ENCODE measurements at places on chromosomes 12 and 14. TPM values are rescaled to one million over a fixed set of nuclear protein-coding genes. Genes with fewer than 3 reads are reported as not detected.

Gene SOS2
- total RNA-seq = 31.4 TPM

Gene PIWIL1
- not detected for total RNA-seq

DNA sequence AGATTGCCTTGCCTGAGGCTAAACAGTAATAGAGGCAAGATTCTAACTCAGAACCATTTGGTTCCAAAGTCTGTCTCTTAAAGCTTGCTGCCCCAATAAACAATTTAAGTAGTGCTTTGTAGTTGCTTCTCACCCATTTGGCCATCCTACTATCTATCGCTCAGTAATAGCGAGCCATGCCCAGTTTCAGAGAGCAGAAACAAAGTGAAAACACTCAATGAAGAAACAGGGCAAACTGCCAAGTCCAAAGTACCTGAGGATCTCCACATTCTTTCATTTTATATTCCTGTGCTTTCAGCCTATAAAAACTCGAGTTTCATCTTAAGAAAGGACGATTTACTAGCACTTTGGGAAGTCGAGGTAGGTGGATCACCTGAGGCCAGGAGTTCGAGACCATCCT lies 103.3 kb upstream of the BBS10 start:
- no peak for DNase-seq

- DNase-seq = no peak
Measured at GRCh38 chr12:5248230-5248629, 183.7 kb upstream of the NTF3 start.

GRCh38 chr12:51793201-51793600 lies 55.3 kb downstream of the FIGNL2 start:
- no peak for DNase-seq

DNA sequence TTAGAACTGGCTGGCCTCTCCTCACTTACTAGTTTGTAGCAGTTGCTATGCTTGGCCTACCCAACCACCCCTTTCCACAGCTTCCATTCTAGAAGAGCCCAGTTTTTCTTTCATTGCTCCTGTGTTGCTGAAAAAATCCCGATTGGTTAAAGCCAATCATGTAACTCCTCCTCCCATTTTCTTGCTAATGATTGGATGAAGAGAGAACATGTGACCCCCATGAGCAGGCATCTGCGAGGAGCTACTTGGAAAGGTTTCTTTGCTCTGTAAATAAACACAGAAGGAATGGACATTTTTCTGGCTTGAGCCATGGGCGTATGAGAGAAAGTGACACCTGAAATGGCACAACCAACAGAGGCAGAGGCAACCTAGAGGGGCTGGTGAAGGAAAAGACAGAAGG lies 773.8 kb upstream of the TBX3 start:
- DNase-seq = no peak

- no peak for DNase-seq
Measured at GRCh38 chr14:52315355-52315718, 1.2 kb downstream of the PTGER2 start.

DNA sequence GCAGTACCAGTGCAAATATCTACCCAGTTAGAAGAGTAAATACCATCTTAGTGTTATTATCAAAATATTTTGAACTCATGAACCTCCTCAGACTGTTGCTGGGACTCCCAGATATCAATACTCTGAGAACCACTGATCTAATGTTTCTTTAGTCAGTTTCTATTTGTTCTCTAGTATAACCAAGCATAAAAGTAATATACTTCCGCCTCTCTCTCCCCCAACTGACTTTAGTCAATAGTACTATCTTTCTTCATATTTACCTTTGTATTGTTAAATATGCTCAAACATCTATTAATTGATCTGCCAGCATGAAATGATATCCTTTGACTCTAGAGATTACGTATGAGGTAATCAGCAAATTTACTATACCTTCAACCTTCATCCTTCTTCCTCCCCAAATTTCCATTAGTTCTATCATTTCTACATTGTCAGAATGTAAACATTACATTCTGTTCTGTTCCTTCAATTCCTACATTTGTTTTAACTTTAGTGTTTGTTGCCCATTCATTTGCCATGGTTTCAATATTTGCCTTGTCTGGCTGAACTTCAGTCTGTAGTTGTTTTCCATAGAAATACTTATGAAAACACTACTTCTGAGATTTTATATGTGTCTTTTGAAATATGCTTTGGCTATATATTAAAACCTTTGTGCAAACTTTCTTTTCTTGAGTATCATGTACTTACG lies 192.5 kb upstream of the PDE3A start:
- DNase-seq = no peak

DNA sequence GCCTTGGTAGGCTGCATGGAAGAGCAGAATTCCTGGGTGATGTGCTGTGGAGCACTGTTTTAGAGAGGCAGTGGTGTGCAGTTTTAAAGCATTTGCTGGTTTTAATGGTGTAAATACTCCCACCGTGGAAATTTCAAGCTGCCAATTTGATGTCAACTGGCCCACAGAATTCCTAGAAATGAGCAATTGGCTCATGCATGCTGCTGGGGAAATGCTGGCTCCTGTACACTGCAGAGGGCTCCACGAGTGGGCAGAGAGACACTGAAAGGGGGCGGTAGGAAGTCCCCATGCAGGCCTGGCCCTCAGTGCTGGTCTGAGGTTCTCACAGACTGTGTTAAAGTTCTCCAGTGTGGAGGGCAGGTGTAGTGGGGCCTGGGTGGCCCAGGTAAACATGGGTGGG lies 99.4 kb upstream of the NTF3 start:
- no peak for DNase-seq

DNA sequence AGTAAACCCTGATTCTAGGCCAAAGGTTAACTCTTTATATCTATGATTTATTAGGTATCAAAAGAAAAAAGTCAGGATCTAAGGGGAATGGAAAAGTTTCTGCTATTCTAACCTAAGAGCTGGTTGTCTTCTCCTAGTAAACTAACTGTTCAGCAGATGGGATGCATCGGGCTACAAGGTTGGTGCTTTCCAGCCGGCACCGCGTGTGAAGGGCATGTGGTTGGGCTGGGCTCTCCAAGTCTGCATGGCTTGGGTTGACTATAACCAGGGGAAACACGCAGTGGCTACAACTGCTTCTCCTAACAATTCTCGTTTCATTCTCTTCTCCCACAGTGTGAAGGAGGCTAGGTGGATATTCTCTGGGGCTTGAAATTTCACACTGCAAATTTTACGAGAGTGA lies 354.5 kb downstream of the APAF1 start:
- DNase-seq = no peak
